Left renal pelvis (tissue), 4 donors: ENCODE measurements at places on chromosomes 4 and X.

DNA sequence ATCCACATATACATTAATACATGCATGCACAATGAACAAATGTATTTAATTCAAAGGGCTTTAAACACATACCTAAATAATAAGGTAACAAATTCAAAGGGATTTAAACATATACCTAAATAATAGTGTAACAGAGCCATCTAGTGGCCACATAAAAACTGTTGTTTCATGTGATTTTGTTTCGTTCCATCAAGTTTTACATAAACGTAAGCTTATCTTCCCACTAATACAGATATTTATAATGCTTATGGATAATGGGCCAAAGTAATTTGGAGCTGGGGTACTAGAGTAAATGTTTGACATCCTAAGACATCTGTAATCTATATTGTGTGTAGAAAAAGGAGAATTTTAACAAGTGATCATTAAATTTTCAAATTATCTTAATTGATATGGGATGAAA, 82.3 kb downstream of the PRSS12 start:
- DNase-seq: no peak

DNA sequence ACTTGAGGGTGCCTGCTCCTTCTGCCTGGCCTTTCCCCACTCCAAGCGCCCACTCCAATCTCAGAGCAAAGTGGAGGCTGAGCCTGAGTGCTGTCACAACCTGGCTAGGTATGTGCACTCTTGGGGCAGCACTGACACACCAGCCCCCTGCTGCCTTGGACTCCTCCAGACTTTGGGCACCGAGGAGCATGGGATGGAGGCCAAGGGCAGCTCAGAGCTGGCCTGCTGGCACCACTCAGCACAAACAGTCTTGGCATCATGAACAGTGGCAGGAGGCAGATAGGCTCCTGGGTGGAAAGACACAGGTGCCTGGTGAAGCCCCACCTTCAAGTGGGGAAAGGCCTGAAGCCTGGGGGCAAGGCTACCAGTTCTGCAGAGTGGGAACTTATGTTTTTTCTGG, 91.8 kb downstream of the KCNIP4 start:
- no peak for DNase-seq

DNA sequence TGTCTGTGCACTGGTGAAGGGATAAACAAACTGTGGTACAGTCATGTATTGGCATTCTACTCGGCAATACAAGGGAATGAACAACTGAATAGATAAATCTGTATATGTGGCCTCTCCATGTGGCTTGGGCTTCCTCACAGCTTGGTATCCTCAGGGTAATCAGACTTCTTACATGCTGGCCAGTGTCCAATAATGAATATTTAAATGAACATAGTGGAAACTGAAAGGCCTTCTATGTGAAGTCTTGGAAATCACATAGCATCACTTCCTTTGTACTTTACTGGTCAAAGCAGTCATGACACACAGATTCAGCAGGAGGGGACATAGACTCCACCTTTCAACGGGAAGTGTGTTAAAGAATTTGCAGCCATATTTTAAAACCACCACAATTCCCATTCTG, 33.4 kb upstream of the GPR101 start:
- no peak for DNase-seq

- no peak for DNase-seq
Observed at GRCh38 chr4:118836301-118837120, 585 bp upstream of the SEC24D start.

DNA sequence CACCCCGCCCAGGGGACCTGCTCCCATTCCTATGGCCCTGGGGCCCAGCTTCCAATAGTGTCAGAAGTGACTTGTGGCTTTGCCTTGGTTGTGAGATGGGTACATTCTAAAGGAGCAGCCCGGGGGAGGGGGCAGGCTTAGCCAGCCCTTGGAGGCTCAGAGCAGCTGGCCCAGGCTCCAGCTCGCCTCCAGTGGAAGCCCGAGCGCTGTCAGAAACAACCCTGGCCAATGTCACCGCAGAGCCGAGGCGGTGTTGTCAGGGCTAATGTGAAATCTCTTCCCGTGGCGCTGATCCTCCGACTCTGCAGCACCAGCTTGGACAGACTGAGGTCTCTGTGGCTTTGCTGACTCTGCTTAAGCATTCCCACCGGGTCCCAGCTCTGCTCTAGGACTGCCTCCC, 29.2 kb upstream of the ZNF81 start:
- no peak for DNase-seq

- DNase-seq: no peak
Observed at GRCh38 chr4:57119054-57119651, 9.0 kb upstream of the IGFBP7 start.

DNA sequence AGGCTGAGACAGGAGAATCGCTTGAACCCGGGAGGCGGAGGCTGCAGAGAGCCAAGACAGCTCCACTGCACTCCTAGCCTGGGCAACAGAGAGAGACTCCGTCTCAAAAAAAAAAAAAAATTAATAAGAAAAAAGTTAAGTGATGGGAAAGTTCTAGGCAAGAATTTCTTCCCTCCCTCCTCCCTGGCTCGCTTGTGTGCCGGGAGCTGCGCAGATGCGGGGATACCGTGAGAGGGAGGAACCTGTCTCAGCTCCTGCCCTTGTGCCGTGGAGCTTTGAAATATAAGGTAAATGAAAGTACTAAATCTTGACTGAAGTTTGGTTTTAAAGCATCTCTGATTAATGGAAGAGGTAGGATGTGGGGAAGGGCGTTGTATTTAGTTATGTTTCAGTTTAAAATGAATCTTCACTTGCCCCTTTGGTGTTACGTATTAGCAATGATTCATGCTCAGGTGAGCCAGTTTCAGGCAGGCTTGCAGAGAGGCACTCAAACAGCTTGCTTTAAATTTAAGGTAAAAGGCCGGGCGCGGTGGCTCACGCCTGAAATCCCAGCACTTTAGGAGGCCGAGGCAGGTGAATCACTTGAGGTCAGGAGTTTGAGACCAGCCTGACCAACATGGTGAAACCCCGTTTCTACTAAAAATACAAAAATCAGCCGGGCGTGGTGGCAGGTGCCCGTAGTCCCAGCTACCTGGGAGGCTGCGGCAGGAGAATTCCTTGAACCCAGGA, 1.4 kb upstream of the UFSP2 start:
- DNase-seq: no peak

DNA sequence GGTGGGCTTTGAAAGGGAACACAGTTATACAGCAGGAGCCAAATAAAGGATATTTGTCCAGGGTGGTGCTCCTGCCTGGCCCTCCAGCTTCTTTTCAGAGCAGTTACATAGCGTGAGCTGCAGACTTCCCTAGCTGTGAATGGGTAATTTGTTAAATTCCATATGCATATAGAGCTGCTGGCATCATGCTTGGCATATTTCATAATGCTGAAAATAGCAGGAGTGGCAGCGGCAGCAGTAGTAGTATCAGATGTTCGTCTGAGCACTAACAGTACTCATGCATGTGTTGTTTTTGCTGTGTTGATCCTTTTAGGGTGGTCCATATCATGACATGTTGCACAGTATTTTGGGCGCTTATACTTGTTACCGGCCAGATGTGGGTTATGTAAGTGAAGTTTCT, 33.6 kb upstream of the TADA2B start:
- no peak for DNase-seq

DNA sequence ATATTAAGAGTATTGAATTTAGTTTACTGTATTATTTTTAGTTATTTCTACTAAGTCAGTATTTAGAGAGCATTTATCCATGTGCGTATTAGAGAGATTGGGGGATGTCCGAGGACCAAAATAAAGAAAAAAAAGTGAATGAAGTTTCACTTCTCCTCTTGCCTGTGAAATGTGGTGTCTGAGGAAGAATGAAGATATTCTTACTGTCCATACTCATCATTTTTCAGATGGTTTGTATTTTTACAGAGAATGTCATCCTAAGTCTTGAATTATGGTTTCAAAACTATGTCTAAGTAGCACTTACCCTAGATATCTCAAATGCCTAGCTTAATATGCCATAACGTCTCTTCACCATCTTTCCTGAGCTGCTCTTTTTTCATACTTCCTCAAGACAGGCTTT, 854.3 kb downstream of the C4orf33 start:
- DNase-seq: no peak

DNA sequence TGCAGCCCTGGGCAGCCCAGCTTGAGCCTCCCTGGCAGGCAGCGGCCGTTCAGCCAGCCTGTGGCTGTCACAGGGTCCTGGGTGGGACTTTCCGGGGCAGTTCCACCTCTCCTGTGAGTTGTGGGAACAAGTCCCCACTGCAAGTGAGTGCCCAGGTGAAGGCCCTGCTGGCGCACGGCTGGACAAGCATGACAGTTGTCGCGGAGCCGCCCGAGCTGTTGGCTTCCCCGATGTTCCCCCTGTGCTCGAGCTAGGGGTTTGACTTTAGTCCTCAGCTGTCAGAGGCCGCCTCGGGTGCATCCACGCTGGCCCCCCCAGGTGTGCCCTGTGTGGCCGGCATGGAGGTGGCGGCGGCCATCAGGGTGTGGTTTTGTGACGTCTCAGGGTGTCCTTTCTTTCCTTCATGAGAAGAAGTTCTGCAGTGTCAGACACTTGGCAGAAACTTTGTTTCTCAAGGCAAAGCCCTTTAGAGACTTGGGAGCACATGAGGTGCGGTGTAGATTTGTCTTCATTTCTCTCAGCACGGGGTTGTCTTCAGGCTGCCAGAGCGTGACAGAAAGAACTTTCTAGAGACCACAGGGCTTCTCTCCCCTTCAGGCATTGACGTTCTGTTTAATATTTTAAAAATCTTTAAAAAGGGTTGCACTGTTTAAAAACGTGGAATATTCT, 69.4 kb upstream of the HGFAC start:
- DNase-seq: no peak

- no peak for DNase-seq
Observed at GRCh38 chrX:40169193-40170101, 71.7 kb upstream of the BCOR start.

- DNase-seq: no peak
Observed at GRCh38 chr4:150960079-150960478, 55.0 kb downstream of the LRBA start.
